Osteoblast (primary cell): ENCODE measurements at places on chromosomes 12 and 14.

- DNase-seq: peak; percentile 30
Observed at GRCh38 chr14:69355154-69355597, 42.9 kb downstream of the ERH start.

- peak; percentile 64 for DNase-seq
Observed at GRCh38 chr14:105889666-105890473, 363.5 kb downstream of the TMEM121 start.

DNA sequence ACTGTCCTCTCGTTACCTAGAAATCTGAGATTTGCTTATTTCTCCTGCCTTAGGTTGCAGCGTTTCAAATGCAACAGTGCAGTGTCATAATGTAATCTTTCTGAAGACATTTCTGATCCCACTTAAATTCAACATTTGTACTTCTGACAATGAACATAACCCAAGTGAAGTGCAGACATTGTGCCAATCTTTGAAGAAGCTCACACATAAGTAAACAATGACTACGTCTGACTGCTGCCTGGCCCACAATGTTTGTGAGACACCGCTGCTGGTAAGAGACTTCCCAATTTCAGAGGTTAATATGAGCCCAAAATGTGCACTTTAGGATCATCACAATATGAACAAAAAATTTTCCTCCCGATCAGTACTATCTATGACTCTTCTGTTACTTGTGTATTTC is 84.6 kb upstream of the BCL2L14 start:
- no peak for DNase-seq

DNA sequence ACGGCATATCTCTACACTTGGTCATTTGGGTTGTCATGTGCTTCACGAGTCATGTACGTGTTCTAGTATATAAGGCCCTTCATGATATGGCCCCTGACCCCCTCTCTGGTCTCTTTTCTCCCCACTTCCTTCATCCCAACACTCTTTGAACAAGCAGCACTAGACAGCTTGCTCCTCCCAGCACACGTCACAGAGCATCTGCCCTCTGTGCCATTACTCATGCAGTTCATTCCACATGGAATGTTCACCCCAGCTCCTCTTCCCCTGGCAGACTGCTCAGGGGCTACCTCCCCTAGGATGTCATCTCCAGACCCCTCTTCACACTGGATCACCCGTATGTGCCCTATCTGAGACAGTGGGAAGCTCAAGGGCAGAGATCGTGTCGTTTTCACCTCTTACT is 14.1 kb upstream of the LRP1-AS start:
- DNase-seq: peak; percentile 97

GRCh38 chr14:28758885-28759652 is 7.5 kb upstream of the FOXG1 start:
- DNase-seq: no peak

GRCh38 chr14:63710497-63710896 is 17.4 kb downstream of the SGPP1 start:
- DNase-seq: no peak

DNA sequence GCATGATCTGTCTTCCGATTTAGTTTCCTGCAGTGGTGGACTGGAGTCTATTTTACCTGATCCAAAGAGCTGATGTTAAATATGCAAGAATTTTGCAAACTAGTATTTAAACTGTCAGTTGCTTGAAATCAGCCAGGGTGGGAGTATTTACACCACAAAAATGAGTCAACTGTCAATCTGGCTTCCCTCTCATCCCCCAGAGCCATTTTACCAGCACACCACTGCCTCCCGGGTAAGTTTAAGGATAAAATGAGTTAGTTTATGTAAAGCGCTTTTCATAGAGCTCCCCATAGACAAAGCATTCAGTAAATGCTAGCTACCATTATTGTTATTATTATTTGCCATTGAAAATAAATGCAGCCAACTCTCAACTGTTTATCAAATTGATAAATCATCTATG is 106.3 kb upstream of the FRMD6 start:
- DNase-seq: no peak

- DNase-seq: no peak
Observed at GRCh38 chr14:77406718-77407117, 16.6 kb downstream of the NOXRED1 start.

- DNase-seq: no peak
Observed at GRCh38 chr14:78398216-78398615, 228.0 kb downstream of the NRXN3 start.

- no peak for DNase-seq
Observed at GRCh38 chr14:67851785-67852410, 32.3 kb downstream of the RAD51B start.
